Right ventricle myocardium superior (tissue), 1 donor: ENCODE measurements at places on chromosomes 12 and 14. TPM values are rescaled to one million over a fixed set of nuclear protein-coding genes. Genes with fewer than 3 reads are reported as not detected.
A peak's percentile ranks its signal among the peaks of the same experiment; 100 is the strongest.

Gene AICDA
- total RNA-seq, result not detected

Gene TMX1
- total RNA-seq, result 6.8 TPM

Gene NGB
- not detected for total RNA-seq

Gene ADAM21
- total RNA-seq, result 0.48 TPM

Gene KRT71
- not detected for total RNA-seq

Gene AKAP6
- 180 TPM for total RNA-seq

Gene SLC2A13
- 6.6 TPM for total RNA-seq

Gene MAGOHB
- total RNA-seq, result 14.0 TPM

Gene GLS2
- 0.40 TPM for total RNA-seq

GRCh38 chr12:47014474-47014873, 64.9 kb upstream of the PCED1B start:
- DNase-seq, result no peak

DNA sequence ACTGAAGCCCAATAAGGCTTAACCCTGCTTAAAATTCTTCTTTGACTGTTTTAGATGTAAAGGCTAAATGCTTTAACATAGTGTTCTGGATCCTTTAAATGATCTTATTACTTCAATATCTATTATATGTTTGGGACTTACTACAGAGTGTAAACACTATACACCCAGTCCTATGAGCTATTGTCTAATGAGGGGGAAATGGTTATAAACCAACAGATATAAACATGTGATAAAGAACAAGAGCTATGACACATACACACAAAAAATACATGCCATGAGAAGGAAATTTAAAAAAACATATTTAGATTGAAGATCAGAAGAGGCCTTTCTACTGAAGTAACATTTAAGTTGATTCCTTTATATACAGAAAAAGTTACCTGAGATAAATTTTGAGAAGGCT, 505.1 kb downstream of the FOXG1 start:
- DNase-seq, result no peak

- DNase-seq, result no peak
Observed at GRCh38 chr12:97556302-97556779, 93.7 kb downstream of the RMST start.

GRCh38 chr12:100326208-100326607, 30.7 kb upstream of the SLC17A8 start:
- no peak for DNase-seq

DNA sequence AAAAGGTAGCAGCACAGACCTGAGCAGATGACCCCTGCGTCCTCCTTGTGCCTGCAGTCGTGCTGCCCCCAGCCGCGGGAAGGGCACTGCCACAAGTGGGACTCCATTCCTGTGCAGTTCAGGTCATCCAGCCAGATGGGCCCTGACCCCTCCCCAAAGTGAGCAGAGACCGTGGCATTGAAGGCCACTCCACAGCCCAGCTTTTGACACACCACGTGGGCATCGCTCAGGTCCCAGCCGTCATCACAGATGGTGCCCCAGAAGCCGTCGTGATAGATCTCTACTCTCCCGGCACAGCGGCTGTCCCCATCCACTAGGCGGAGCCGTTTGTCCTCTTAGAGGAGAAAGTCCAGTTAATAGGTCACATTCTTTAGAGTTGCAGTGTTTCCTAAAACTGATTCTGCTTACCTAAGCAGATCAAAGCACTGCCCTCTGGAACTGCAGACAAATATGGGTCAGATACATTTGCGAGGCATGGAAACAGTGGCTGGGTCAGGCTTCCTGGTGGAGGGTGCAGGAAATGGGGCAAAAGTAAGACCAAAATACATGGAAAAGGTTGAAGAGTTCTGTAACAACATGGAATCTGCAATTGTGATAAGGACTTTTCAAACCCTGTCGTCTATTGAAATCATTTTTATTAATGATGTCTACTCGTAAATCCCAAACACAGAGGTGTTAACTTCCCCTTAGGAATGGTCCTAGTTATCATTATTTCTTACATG, 69.4 kb downstream of the CD163L1 start:
- peak; percentile 47 for DNase-seq

DNA sequence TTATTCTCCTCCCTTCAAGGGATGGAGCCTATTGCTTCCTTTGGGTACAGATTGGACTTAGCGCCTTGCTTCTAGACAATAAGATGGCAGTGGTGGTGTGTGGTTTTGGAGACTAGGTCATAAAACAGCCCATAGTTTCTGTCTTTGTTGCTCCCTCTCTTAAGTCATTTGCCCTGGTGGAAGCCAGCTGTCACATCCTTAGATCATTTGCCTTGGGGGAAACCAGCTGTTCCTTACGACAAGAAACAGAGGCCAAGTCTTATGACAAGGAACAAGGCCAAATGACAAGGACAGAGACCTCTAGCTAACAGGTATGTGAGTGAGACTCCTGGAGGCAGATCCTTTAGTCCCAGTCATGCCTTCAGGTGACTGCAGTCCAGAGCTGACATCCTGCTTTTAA, 9.2 kb upstream of the PALS1 start:
- no peak for DNase-seq

- no peak for DNase-seq
Observed at GRCh38 chr12:10405294-10405693, 4.3 kb downstream of the KLRC4 start.

GRCh38 chr12:69984241-69984640, 159.2 kb downstream of the MYRFL start:
- no peak for DNase-seq

DNA sequence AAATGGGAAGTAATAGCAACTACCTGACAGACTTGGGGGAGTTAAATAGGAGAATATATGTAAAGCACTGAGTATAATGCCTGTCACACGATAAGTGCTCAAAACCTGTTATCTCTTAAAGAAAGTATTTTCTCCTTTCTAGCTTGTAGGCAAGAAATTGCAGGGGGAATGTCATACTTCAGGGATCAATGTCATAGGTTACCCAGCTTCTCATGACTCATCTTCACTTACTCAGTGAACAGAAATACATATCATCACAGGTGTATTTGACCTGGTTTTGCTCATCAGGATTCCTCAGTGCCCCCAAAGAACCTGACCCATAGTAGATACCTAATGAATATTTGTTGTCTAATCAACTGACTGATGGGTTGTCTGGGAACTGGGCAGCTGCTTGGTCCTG, 285.0 kb upstream of the ATP2B1 start:
- DNase-seq, result no peak

- no peak for DNase-seq
Observed at GRCh38 chr12:68374307-68374982, 42.3 kb upstream of the MDM1 start.

GRCh38 chr12:2416158-2416557, 363.4 kb downstream of the CACNA1C start:
- no peak for DNase-seq

- no peak for DNase-seq
Observed at GRCh38 chr12:115840159-115840558, 437.3 kb downstream of the MED13L start.

- DNase-seq, result no peak
Observed at GRCh38 chr14:58107947-58108552, 44.0 kb downstream of the ARMH4 start.

- DNase-seq, result no peak
Observed at GRCh38 chr12:90074086-90074485, 365.4 kb upstream of the ATP2B1 start.

DNA sequence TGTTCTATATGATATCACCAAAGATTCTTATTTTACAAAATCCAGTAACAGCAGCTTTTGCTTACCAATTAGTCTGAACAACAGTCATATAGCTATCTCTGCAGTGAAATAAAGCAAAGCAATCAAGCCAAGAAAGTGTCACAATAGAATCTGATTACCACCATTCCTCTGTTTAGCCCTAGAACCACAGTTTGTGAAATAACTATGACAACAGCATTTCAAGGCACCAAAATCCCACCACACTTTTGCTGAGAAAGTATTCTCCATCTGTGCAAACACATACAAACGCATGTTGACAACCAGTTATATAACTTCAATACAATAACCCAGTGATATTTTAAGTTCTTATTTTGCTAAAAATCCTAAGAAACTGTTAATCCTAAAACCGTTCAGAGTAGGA, 7.4 kb downstream of the PPP1R13B start:
- DNase-seq, result no peak

DNA sequence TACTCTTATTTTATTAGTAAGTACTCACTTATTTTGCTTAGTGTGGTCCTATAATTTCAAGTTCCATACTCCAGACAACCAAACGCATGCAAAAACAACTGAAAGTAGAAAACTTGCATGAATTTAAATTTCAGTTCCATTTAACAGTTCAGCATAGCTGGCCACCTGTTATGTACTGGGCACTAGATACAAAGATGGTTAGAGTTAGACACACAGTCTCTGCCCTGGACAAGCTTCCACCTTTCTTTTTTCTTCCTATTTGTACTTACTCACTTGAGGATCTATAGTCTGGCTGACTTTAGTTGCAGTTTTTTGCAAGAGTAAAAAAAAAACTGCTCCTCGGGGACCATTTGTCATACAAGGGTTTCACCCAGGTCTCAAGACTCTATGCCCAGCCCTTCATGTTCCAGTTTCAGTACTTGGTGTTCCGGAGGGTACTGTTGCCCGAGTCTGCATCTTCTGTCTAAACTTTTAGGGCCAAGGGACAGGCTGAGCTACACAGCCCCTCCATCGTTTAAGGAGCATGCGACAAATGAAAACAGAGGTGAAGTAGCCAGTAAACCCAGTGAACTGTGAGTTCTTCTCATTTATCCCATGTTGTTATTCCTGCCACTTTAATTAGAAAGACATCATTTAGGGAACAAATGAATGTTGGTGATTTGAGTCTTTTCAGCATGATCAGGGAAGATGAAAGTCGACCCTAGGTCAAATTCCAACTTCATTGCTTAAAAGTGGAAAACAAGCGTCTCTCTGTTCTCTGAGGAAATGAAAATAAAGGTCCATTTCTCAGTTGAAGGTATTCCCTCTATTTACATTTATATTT, 22.3 kb downstream of the RPGRIP1 start:
- no peak for DNase-seq

GRCh38 chr12:110351119-110351518, 52.4 kb downstream of the ANAPC7 start:
- no peak for DNase-seq
